ENCODE measurements at places on chromosomes 3 and 15.

DNA sequence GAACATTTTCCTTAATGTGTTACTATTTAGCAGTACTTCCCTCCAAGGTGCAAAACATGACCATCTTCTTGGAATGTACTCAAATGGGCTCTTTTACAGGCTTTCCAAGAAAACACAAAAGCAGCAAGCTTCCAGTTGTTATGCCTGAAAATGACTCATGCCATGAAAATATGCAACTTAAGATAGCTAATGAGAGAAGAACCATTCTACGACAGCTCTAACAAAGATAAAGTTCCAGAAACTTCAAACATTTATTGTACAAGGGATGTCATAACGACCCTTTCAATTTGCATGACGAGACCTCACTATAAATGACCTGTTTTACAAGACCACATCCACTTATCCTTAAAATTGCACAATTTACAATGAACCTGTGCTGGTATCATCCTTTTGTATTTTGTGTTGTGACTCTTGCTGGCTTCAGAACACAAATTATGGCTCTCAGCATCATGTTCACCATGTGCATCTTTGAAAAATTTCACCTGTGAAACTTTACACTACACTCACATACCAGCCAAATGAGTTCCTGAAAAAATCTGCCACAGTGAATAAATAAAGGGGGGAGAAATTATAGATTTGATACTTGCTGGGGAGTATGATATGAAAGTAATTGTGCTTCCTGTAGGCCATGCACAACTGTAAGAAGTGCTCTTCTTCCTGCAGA lies 433.7 kb downstream of the MAGI1 start:
- DNase-seq, result no peak

DNA sequence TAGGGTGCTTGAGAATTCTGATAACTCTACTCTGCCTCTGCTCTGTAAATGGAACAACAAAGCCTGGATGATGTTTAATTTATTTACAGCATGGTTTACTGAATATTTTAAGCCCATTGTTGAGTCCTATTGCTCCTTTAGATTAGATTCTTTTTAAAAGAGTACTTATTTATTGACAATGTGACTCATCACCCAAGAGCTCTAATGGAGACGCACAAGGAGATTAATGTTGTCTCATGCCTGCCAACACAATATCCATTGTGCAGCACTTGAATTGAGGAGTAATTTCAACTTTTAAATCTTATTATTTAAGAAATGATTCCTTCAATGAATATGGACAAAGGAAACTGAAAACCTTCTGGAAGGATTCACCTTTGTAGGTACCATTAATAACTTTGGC lies 691.4 kb downstream of the ZBBX start:
- DNase-seq, result no peak

GRCh38 chr3:17775073-17775472 lies 32.6 kb upstream of the TBC1D5 start:
- no peak for DNase-seq

DNA sequence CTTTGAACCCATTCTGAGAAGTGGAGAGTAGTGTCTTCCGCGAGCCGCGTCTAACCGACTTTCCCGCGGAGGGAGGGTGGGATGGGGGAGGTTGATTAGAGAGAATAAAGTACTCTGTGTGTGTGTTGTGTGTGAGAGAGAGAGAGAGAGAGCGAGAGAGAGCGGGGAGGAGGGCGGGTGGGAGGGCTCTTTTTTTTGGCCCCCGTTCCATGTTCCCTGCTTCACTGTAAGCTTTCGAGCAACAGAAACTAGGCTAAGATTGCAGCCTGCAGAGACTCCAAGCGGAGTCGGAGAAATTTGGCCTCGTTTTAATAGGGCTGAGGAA lies 1.6 kb upstream of the MEIS2 start:
- DNase-seq, result no peak

DNA sequence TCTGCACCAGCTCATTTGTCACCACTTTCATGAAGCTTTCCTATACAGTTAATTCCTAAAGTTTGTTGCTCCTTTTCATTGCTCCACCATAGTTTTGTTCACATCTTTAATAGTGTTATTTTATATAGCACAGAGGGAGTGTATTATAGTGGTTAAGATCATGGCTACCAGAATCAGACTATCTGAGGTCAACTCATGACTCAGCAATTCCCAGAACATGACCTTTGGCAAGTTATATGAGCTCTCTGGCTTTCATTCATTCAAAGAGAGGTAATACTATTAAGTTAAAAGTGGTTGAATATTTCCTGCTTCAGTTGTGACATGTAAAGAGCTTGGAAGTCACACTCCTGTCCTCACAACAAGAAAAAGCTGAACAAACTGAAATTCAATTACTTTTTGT lies 1073.5 kb downstream of the NAALADL2 start:
- DNase-seq, result no peak

DNA sequence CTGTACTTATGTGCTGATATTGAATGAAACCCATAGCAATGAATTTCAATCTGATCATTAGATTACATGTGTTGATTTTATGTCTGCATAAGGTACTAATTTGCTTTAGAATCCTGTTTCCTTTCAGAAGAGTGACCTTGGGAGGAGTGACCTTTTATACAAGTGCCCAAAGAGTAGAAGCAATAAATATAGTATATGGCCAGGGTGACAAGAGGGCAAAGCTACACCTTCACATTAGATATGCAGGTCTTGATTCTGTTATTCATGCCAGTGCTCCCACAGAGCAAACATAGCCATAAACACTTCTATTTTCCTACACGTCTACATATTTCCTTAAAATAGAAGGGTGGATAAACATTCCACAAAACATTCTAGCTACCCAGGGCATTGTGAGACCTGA lies 158.2 kb upstream of the RAP2B start:
- DNase-seq, result no peak

DNA sequence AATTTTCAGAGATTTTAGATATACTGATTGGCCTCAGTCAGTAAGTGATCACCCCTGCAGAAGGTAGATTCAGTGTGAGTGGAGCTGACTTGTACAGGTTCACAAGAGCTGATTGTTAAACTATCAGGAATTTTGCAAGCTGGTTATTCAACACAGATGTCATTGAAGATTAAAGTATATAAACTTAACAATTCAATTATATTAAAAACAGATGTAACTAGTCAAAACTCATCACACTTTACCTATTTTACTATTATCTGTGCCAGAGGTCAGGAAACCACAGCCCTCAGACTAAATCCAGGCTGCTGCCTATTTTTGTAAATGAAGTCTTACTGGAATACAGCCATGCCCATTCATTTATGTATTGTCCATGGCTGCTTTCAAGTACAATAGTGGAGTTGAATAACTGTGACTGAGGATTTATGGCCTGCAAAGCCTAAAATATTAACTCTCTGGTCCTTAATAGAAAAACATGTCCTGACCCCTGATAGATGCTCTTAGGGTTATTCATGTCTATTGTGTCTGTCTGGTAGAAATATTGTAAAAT lies 429.3 kb upstream of the PDZRN3 start:
- no peak for DNase-seq

DNA sequence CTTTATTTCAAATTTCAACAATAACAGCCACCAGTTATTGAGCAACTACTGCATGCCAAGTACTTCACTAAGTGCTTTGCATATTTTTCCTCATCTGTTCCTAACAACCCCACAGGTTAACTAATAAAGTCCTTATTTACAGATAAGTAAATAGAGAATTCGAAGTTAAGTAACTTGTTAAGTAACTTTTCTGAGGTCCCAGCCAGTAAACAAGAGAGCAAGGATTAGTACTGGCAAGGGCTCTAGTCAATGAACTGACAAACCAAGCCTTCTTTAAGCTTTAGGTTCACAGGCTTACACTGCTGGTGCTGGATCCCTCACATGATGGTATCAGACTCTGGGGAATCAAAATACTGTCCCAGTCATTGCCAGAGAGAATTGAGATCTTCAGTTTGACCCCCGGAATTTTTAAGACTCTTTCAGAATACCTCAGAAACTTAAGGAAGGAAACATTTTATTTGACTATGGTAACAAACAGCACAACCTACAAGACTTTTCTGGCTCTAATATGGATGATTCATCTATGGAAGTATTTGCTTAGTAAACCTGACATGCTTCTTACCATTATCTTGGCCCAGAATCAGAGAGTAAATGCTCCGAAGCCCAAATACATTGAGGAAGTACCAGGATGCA lies 16.5 kb downstream of the EMC3 start:
- peak; percentile 50 for DNase-seq

DNA sequence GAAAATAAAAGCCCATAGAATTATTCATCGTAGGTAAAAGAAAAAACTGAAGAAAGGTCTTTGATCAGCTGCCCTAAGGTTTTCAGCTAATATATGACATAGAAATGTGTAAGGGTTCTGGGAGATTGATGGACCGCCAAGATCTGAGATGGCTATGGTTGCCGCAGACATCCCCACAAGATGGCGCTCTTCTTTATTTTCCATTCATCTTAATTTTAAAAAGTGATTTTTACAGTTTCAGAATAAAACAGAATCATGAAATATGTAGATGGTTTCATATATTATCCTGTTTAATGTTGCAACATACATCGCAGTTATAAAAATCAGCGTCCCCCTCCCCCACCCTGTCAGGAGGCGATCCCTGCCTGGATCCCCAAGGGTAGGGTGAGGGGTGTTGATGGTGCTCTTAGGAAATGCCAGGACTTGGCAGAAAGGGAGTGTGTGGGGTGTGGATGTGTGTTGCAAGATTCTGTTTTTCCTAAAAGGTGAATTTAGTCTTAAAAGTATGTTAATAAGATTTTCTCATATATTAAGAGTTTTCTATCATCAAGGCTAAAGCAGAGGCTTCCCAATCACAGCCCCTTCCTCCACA lies 68.8 kb downstream of the ANXA2 start:
- DNase-seq, result no peak

DNA sequence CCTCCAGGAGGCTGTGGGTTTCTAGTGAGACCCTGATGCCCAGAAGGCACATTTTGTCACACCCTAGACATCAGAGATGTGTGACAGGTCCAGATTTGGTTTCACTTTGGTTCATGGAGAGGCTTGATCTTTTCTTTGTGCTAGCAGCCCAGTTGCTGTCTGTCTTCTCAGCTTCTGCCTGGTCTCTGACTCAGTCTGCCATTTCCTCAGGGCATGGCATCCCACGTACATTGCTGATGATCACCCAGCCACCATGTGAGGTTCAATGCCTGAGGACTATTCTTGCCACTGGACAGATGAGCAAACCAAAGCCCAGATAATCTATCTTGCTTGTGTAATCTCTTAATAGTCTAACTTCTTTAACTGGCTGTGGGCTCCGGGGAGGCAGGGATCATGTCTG lies 144.9 kb upstream of the MRPS22 start:
- no peak for DNase-seq

DNA sequence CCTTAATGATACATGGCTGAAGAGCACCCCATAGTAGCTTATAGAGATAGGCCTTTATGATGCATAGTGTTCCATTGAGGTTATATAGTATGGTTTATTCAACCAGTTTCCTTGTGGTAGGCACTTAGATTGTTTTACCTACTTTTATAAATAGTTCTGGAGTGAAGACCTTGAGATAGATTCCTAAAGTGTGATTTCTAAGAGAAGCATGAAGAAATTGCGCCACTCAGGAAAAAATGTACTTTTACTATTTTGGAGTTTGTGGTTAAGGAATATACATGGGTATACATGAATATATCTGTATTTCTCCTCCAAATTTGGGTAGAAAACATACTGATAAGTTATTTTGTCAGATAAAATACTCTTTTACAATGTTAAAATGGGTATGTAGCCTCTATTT lies 70.5 kb downstream of the CHD2 start:
- DNase-seq, result peak; percentile 26

DNA sequence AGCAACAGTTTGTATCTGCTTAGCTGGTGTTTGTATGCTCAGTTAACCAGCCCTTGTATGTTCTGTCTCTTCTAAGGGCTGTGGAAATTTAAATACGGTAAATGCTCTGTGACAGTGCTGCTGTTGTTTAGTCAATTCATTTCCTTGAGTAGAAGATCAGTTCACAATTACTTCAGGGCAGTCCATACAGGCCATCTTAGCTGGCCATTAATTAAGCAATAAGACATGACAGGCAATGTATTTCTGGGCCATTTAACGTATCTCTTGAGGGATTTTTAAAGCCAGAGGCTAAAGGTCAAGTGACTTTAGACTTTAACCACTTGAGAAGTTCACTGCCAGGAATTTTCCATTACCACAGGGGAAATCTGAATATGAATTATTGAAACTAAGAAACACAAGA lies 351.8 kb downstream of the ZIC1 start:
- no peak for DNase-seq

DNA sequence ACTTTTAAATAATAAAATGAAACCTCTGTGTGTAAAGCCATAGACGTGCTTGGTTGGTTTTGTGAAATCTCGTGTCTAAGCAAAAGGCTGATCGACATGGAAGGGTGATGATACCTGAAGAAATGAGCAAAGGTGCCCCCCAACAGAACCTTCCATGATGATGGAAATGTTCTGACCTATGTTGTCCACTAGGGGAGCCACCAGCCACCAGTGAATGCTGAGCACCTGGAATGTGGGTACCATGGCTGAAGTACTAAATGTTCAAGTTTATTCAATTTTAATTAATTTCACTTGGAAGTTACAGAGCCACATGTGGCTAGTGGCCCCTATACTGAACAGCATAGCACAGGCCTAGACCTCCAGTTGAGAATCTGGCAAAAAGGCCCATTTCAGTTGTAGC lies 158.8 kb downstream of the POLR2M start:
- no peak for DNase-seq

DNA sequence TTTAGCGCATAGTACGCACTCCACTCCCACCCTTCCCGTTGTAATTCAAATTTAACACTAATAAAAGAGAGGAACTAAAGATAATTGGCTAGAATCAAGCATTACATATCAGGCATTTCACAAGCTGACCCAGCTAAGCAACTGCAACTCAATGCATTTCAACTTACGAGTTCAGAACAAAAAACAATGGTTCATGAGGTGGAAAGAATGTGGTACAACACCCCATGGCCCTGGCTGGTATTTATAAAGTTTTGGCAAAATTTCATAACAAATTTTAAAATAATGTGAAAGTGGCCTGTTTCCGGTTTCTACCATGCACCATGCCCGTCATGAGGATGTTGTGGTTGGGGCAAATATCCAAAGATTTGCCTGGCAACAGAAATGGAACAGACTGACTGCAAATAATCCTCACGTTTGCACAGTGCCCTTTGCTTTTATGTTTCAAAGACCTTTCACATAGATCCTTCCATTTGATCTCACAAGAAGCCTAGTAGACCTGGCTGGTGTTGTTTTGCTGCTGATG lies 455.3 kb upstream of the NR2F2 start:
- DNase-seq, result no peak

DNA sequence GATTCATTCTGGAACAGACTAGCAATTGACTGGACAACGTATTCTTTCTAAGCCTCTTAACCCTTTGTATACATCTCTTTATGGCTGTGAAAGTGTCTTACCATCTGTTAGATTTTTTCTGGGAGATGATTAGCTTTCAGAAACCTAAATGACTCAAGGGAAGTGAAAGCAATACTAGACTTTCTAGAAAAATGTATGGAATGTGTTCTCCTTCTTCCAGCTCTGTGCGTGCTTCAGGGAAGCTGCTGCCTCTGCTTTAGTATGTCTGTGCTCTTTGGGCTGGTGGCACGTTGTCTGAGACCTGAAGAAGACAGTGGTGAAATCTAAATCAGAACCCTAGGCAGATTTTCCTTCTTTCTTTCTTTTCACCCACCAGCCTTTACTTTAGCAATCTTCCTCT lies 89.5 kb downstream of the ITPR1 start:
- DNase-seq, result peak; percentile 3

- DNase-seq, result no peak
These were observed 55.6 kb upstream of the ICE2 start for GRCh38 chr15:60534546-60534945.

GRCh38 chr3:103137830-103138229 lies 703.0 kb downstream of the ZPLD1 start:
- no peak for DNase-seq

- no peak for DNase-seq
These were observed 2.9 kb downstream of the MYD88 start for GRCh38 chr3:38141173-38141951.
